ENCODE measurements at places on chromosomes 16 and 17.

DNA sequence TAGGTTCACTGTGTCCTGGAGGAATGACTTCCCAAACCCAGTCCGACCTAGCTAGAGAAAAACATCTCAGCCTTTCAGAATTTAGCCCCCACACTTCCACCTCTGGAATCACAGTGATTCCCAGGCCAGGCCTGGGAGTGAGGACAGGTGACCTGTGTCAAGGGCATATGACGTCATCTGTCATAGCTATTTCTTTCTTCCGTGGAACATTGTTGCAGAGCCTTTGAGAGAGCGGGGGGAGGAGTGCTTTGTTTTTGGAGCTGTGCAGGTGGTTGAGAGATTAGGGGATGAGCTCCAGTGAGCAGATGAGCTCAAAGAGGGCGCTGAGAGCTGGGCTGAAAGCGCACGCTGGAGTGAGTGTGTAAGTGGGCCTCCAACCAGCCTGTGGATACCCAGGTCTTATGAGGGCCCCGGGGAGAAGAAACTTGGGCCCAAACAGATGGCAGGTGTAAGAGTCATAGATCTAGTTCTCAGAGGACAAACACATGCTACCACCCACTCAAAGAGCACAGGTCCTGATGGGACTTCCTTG, 344.8 kb downstream of the SNX29 start:
- DNase-seq = no peak

DNA sequence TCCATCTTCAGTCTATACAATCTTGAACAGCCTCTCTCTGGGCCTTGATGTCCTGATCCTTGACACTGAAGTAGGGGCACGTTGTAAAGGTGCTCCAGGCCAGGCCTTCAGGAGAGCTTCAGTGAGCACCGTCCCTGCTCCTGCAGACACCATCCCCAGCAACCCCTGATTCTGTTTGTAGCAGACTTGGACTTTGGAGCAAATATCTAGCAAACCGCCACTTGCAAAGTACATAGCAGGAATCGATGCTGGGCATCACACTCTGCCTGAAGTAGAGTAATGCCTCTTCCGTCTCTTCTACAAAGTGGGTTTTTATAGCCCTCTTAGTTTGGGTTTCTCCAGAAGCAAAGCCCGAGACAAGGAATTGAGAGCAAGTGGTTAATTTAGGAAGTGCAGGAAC, 169.1 kb downstream of the SALL1 start:
- DNase-seq = no peak

- no peak for DNase-seq
Measured at GRCh38 chr16:11361701-11362451, 16.6 kb downstream of the RMI2 start.

DNA sequence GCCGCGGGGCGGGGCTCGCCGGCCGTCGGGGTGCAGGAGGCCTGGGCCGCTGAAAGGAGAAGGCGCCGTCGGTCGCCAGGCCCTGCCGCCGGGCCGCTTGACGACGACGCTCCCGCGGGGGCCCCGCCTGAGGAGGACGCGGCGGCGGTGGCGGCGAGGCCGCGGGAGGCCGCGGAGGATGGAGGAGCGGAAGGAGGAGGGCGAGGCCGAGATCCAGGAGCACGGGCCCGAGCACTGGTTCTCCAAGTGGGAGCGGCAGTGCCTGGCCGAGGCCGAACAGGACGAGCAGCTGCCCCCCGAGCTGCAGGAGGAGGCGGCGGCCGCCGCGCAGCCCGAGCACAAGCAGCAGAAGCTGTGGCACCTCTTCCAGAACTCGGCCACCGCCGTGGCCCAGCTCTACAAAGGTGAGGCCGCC, 430 bp downstream of the HAPSTR1 start:
- DNase-seq = no peak

GRCh38 chr17:71936977-71937376, 183.8 kb upstream of the SOX9 start:
- DNase-seq = no peak

GRCh38 chr16:50917950-50918703, 176.2 kb downstream of the CYLD start:
- no peak for DNase-seq

DNA sequence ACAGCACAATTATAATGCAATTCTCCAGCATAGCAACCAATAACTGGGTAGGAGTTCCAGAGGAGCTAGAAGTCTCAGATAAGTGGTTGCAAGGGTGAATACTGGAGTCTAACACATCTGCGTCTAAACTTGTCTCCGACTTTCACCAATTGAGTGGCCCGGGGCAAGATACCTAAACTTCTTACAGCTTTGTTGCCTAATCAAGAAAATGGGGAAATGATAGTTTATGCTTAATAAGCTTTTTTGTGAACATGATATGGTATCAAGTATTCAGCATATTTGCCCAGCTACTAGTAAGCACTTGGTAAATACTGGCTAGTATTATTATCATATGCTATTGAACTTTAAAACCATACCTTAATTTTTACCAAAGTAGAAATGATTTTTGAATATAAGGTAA, 183.5 kb downstream of the KCNJ2 start:
- no peak for DNase-seq

DNA sequence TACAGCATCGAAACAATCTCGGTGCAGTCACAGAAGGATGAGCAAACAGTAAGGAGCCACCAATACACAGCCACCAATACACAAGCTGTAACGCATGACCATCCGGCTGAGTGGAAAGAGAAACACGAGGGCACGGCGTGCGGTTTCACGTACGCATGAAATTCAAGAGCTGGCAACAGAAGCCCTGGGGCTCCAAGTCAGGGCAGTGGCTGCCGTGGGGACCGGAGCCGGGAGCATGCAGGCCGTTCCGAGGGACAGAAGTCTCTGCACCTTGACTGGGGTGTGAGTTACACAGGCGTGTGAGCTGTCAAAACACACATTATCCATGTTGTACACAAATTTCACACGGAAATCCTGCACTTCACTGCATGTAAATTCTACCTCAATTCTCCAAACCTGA, 50.6 kb upstream of the METRNL start:
- DNase-seq = no peak

DNA sequence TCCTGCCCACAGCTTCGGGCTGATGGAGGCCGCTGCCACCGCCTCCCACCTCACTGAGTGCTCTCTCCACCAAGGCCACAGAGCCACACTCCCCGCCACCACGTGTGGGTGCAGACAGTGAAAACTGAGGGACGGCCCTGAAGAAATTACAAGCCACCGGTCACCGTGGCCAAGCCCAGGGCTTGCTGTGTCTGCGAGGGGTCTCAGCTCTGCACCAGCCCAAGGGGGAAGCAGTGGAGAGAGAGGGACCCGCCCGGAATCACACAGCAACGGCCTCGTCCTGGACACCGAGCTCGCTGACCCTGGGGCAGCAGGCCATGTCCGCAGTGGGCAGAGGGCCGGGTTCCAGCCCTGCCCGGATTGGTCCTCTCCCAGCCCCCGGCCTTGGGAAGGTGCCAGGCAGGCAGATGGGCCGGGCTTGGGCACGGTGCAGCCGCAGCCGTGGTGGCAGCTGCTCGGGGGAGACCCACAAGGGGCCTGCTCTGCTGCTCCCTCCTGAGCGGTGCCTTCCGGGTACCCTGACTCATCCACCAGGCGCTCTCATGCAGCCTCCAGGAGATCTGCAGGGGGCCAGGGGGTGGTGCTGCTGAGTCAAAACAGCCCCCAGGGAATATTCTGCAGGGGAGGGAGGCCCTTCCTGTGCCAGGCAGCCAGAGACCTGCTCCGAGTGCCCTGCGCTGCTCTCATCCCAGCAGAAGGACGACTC, 52.0 kb downstream of the CBFA2T3 start:
- DNase-seq = peak; percentile 33

DNA sequence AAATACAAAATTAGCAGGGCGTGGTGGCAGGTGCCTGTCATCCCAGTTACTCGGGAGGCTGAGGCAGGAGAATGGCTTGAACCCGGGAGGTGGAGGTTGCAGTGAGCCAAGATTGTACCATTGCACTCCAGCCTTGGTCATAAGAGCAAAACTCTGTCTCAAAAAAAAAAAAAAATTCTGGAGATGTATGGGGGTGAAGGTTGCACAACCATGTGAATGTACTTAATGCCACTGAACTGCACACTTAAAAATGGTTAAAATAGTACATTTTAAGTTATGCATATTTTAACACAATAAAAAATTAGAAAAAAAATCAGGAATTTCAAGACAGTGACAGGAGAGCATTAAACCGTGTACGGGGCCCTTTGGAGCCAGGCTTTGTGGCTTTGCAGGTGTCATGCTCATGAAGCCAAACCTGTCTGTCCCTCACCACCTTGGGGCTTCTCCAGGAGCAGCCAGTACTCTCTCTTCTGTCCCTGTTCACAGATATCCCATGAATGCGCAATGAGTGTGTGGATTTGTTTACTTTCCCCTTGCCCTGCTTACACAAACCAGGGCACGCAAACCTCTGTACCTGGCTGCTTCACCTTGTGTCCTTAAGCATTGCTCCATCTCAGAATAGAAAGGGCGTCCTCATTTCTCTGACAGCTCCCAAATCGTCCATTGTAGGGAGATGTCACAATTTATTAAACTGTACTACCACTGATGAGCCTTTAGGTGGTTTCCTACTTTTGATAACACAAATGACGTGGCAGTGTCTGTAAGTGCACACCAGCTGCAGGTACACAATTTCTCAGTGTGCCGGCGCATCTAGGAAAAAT, 58.2 kb upstream of the CBX4 start:
- DNase-seq = no peak

- peak; percentile 65 for DNase-seq
Measured at GRCh38 chr16:84788920-84789391, 30.8 kb upstream of the CRISPLD2 start.

- no peak for DNase-seq
Measured at GRCh38 chr16:2710711-2711231, 9.3 kb downstream of the PRSS27 start.

- DNase-seq = no peak
Measured at GRCh38 chr17:10613775-10614513, 43.2 kb downstream of the MYH3 start.

- DNase-seq = no peak
Measured at GRCh38 chr16:60989592-60989991, 1046.6 kb downstream of the CDH8 start.

DNA sequence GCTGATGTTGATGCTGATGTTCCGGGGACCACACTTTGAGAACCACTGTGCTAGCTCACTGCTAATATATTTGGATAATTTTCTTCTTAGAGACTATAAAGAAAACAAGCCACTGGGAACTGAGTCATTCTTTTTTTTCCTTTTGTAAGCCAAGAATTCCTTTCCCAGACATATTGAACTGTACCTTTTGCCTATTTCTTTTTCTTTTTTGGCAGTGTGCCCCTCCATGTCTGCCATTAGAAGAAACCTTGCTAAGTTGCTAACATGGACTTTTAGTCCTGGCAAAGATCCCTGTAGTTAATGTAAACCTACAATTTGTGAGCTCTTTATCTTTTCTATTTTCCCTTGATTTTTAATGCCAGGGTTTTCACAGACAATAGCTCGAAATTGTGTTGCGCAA, 17.3 kb upstream of the ERCC4 start:
- DNase-seq = no peak

DNA sequence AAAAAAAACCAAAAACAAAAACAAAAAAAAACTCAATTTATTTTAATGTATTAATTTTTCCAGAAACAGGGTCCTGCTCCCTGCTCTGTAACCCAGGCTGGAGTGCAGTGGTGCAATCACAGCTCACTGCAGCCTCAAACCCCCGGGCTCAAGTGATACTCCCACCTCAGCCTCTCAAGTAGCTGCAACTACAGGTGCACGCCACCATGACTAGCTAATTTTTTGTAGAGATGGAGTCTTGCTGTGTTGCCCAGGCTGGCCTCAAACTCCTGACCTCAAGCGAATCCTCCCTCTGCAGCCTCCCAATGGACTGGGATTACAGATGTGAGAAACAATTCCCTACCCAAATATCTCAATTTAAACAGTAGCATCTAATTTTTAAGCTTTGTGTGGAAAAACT, 25.2 kb upstream of the EMP2 start:
- DNase-seq = no peak

- DNase-seq = peak; percentile 97
Measured at GRCh38 chr16:87201052-87201451, 116.1 kb downstream of the C16orf95 start.

DNA sequence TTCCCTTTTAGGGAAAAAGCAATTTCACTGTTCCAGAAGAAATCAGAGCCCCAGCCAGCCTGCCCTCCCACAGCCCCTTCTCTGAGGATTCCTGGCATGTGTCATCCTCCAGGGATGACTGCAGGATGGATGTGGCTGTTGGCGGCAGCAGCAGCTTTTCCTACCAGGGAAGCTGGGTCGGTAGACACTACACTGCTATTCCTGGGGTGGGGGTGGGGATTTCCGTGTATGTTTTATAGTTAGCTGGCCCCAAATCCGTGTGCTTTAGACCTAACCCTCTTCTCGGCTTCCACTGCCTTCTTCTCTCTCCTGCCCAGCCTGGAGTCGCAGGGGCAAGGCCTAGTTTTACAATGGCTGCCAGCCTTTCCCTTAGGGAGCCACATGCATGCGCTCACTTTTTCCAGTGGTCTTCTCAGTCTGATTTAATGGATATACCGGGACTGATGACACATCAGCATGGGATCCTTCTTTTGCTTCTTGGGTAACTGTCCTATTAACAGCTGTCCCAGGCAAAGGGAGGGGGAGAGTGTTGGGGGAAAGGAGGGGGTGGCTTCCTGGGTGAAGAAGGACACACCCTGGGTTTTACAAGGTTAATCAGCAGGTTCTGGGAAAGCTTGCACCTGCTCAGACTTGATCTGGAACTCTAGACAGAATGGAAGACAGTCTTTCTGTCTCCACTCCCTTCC, 2.7 kb upstream of the NFE2L1 start:
- no peak for DNase-seq

GRCh38 chr16:81293909-81294802, 20.6 kb upstream of the GAN start:
- no peak for DNase-seq

DNA sequence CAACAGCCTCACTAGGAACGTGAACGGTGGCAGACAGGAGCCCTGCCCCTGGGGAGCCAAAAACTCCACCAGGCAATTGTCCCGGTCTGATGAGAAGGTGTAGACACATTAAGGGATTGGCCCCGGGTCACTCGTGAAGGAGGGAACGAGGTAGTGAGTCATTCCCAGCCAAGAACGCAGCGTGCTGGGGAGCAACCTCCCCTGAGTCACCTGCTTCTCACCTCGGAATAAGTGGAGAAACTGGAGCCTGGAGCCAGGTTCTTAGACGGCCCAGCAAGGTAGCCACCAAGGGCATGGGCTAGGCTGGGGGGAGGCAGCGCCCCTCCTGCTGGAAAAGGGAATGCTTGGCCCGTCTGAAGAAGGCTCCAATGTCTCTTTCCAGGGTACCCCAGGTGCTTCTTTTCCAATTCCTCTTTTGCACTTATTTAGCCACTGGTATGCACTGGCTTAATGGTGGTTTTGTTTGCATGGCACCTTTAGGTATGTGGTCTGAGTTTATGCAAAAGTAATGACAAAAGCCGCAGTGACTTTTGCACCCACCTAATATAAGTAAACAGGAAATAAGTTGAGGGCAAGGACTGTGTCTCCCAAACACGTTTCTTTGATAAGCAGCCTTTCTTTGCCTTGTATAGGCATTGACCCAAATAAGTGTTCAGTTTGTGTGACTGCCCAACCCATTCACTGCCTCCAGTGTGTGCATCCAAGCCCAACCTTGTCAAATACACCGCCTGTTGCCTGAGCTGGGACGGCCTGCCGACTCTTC, 1.8 kb upstream of the HELZ start:
- no peak for DNase-seq

All from GM04503 (cell line).